T1000 (cell line): ENCODE measurements at places on chromosomes 5 and 9.

DNA sequence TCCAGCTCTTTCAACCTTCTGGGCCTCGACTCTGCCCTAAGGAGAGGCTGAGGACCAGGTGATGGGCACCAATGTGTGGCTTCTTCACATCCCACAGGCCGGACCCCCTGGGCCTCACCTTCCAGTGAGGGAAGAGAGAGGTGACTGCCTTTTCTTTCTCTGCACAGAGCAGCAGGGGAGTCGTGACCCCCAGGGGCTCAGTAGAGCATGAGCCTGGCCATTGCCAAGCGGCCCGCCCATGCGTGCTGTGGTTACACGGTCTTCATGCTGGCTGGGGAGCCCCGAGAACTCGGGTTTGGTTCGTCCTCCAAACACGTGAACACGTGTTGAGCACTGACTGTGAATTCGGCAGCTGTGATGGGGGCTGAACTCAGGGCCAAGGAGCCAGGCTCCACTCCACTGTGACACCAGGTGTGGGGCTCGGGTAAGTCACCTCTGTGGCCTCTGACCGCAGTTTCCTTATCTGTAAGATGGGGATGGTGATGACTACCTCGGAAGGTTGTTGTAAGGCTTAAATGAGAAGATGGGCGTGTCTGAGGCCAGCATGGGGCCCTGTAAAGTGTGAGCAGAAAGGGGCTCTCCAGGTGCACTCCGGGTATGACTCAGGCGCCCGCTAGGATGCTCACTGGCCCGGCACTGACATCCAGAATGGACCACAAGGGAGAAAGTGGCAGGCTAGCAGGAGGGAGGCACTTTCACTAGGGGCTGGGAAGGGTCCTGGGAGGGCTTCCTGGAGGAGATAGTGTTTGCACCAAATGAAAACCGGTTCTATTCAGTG is 13.4 kb upstream of the GRHPR start:
- DNase-seq = no peak

- DNase-seq = no peak
Observed at GRCh38 chr5:113278976-113279375, 155.8 kb downstream of the TSSK1B start.

GRCh38 chr9:85040146-85040545 is 370.6 kb downstream of the NTRK2 start:
- DNase-seq = no peak

DNA sequence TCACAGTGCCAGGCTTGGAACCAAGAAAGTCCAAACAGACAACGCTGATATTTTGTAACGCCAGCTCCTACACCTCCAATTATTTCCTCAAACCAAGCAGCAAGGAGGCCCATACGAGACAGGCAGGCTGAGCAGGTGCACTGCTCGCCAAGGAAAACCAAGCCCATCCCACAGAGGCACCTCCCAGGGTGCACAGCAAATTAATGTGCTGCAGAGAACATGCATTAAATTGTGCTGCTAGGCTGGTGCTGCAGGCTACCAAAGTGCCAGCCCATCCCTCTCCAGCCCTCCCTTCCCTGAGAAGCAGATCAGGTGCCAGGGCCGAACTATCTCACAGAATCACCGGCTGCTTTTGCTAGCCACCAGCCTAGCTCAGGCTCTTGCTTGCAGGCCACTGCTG is 137.8 kb downstream of the PAX5 start:
- DNase-seq = no peak

DNA sequence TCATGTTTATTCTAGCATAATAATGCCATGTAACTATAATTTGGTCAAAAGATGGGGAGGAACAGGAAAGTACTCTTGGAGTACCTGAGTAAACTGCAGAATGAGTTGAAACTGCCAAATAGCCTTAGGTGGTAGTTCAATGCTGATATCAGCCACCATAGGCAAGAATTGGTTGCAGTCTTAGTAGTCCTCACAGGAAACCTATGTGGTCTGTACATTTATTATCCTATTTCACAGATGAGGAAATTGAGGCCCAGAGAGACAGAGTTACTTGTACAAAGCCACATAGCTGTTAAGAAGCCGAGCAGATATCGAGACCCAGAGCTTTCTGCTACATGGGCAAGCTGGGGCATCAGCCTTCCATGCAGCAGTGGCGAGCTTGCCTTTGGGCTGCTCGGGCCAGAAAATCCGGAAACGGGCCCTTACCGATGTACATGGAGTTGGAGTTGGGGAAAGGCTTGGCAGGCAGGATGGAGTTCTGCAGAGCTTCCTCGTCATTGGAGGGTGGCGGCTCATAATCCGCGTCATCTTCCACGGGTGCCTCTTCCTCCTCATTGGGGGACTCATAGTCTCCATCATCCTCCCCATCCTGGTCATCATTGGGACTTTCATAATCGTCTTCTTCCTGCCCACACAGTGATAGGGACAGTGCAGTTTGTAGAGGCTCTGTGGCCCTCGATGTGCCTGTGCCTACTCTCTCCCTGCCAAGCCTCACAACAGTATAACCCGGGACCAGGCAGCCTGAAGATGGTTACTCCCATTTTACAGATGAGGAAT is 27.1 kb downstream of the LCP2 start:
- no peak for DNase-seq

DNA sequence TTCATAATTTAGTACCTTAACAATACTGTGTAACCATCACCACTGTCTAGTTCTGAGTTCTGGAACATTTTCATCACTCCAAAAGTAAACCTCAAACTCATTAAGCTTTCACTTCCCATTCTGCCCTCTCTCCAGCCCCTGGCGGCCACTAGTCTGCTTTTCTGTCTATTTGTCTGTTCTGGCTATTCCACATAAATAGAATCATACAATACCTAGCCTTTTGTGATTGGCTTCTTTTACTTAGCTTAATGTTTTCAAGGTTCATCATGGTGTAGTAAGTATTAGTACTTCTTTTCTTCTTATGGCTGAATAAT is 138.7 kb downstream of the RAPGEF6 start:
- DNase-seq = no peak

- DNase-seq = no peak
Observed at GRCh38 chr5:5658226-5658625, 235.7 kb downstream of the ICE1 start.

DNA sequence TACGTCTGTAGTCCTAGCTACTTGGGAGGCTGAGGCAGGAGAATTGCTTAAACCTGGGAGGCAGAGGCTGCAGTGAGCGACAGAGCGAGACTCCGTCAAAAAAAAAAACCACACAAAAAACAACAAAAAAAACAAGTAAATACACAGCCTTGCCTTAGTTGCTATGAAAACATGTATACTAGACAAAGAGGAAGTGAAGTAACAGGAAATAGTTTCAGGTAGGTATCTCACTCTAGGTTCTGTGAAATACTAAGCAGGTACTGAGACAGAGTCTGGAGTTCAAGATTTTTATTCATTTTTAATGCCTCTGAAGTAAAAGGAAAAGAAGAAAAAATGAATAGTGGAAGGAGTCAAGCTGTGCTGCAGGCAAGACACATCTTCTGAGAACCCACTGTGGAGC is 687.9 kb upstream of the RGMB start:
- DNase-seq = no peak

- no peak for DNase-seq
Observed at GRCh38 chr9:87195306-87195705, 248.0 kb upstream of the GAS1 start.

DNA sequence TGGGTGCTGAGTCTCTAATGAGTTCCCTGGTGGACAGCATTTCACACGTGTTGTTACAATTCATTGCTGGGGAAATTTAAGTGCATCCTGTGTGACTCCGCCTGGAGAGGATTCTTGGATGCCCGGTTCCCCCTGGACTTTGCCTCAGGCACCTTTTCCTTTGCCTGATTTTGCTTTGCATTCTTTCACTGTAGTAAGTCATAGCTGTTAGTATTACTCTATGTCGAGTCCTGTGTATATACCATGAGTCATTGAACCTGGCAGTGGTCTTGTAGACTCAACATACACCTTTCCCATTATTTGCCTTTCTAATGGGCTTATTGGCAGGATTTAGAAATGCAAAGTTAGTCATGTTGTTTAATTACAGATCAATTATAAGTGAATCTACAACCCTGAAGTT is 81.9 kb upstream of the DHFR start:
- no peak for DNase-seq
